Kasumi-1 (cell line): ENCODE measurements at places on chromosomes 2 and 18.
A peak's percentile ranks its signal among the peaks of the same experiment; 100 is the strongest.

- DNase-seq = no peak
These were observed 109.3 kb downstream of the ADCYAP1 start for GRCh38 chr18:1013951-1014350.

DNA sequence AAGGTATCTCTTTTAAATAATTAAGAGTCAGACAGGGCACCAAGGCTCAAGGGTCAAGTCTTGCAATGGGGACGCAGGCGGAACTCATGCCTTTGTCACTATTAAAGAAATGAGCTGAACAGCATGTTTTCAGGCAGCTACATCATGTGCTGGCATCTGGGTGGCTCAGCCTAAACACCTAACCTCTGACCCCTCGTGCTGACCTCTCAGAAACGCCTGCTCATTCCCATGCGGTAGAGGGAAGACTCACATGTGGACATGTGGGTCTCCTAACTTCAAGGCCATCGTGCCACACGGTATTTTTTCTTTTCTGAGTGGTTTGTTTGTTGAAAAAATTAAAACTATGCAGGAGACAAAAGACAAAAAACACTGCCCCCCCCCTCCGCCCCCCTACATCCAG lies 31.3 kb downstream of the CYP27C1 start:
- DNase-seq = no peak

DNA sequence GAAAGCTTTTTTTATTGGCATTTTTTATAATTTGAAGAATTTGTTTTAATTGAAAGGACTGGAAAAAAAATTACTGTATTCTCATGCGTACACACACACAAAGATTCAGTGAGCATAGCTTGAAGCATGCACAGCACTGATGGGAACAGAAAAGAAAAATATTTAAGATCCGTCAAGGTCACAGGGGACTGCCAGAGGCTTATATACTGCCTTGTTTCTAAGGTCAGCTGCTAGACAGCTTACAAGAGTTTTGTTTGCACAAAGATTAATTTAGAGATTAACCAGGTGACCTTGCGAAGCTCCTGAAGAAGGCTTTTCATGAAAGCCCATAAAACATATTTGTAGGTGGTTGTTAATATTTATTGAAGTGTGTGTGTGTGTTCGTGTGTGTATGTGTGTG lies 396.3 kb downstream of the TRIB2 start:
- DNase-seq = no peak

DNA sequence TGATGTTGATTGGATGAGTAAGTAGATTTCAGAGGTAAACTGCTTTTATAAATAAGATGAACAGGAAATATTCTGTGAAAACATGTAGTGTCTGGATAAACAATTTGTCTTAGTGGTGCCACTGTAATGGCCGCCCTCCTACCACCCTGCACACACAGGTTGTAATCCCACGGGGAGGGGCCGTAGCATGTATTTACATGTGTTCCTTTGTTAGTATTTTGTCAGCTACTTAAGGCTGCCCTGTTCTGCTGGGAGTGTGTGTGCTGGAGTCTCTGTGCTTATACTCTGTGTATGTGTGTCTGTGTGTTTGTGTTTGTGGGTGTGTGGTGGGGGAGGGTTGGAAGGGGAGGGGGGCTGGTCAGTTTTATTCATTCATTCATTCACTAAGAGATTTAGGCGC lies 5.1 kb downstream of the TSHZ1 start:
- DNase-seq = no peak

GRCh38 chr18:79483971-79484491 lies 88.3 kb downstream of the NFATC1 start:
- no peak for DNase-seq

DNA sequence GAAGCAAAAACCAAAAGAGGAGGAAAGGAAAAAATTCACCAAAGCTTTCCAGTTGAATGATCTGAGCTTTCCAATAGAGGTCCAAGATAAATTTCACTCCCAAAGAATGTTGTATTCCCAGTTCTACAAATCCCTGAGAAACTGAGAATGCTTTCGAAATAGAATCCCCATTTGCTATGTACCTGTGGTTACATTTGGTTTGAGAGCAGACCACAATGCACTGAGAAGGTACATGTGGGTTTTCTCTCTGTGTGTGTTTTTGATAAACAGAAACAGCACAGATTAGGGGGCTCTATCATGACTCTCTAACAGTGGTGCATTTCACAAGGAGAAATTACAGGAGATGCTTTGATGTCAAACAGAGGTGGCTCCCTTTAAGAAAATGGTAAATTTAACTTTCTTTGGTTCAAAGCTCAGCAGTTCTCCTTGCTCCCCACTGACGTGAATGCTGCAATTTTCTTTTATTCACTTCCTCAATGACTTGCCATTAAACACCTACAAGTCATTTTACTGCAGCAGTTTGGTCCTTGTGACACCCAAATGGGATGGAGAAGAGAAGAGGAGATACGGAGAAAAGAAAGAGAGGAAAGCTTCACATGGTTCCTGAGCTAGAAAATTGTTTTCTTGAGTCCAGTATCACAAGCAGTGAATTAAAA lies 108.7 kb downstream of the EPHA4 start:
- no peak for DNase-seq

DNA sequence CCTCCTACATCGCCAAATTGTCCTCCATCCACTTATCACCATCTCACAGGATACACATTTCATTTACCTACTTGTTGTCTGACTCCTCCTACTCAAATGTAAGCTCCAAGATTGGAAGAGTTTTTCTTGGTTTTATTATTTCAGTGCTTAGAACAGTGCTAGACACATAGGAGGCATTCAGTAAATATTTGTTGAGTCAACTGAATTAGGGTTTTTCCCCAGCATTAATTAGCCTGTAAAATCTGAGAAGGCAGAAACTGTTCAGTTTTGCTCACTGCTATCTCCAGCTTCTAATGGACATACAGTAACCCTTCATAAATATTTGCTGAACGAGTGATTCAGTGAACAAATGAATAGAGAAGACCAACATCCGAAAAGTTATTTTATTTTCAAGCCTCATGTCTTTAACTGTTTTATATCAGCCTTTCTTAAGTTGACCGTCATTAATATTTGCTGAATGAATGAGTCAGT lies 800 bp downstream of the TTC21B start:
- DNase-seq = peak; percentile 36

- no peak for DNase-seq
These were observed 1849.9 kb upstream of the CELF4 start for GRCh38 chr18:39415471-39415870.

DNA sequence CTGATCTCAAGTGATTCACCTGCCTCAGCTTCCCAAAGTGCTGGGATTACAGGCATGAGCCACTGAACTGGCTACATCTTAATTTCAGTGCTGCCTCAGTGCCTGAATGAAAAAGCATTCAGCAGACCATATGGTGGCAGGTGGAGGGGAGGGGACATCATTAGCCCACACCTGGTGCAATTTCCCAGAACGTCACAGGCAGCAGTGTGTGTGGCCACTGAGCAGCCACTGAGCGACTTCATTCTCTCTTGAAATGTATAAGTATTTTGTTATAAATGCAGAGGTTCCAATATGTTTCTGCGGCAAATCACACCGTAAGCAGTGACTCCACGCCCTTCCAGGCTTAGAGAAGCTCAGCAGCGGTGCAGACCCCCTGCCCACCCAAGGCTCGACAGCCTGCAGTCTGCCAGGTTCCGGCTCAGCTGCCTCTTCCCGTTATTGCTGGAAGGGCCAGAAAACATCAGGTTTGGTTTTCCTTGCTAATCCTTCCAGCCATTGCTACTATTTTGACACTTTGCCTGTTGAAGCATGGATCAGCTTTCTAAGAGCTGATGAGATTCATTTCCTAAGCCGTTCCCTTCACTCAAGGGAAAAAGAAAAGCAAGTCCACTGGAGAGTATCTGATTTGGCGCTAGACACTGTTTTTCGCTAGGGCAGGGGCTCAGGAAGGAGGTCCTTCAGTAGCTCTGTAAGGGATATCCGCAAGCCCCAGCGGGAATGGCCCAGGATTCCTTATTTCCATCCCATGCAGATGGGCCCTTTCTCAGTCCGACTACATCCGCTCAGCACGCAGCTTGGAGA lies 250.7 kb downstream of the VAPA start:
- no peak for DNase-seq

GRCh38 chr18:48557640-48558174 lies 18.9 kb downstream of the CTIF start:
- DNase-seq = no peak

- no peak for DNase-seq
These were observed 304.8 kb upstream of the CCDC68 start for GRCh38 chr18:55264108-55264507.

- no peak for DNase-seq
These were observed 191.9 kb upstream of the GYPC start for GRCh38 chr2:126463892-126464674.

GRCh38 chr2:64587561-64587960 lies 63.4 kb downstream of the AFTPH start:
- no peak for DNase-seq

DNA sequence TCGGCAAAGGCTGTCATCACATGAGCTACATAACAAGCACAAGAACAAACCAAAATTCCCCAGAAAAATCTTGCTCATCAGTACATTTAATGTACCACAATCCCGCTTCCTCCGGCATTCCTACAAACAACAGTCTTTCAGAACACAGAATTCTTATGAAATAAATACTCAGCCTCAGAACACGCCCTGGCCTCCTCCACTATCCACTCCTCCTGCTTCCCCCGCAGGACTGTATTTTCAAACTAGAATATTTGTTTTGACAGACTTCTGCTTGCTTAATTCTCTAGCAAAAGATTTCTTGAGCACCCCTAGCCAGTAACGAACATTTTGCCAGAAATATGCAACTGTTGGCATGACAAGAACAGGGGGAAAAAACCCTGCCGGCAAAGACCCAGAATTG lies 131.2 kb downstream of the THADA start:
- no peak for DNase-seq

DNA sequence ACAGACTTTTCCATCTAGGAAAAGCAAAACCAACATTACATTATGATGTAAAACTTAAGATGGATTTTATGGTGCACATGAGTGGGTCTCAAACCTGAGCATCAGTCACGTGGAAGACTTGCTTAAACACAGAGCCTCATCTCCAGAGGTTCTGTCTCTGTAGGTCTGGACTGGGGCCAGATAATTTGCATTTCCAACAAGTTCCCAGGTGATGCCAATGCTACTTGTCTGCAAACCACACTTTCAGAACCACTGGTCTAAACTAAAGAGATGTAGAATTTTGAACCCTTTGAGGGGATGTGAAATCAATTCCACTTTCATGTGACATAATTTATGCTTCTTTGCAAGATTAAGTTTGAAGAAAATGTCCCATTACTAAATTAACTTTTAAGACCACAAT lies 522.8 kb downstream of the MBD2 start:
- DNase-seq = no peak

DNA sequence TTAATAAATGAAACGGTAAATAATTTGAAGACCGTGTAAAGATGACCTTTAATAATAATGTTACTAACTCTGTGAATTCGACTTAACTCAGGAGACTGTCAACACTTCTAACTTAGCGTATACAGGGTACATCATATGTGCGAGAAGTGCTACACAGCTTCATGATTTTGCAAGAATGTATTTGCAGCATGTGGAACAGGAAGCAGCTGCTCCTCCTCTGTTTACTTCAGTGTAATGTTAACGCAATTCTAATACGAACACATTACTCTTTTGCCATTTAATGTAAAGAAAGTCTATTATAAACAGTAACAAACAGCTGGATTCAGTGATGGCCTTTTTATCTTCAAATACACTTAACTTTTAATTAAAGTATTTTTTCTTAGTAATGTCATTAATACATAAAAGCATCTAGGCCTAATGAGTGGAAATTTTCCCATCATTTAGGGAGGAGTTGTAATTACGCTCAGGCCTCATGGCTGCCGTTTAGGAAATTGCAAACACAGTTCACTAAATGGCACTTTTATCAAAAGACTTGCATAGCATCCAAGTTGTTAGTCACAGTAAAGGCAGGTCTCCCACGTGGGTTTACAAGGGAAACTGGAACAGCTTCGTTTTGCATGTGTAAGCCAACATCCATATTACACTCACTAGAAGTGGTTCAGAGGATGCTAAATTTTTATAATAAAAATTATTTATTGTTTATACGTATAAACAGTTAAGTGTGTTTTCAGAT lies 635.7 kb downstream of the FBXO15 start:
- no peak for DNase-seq

GRCh38 chr18:76525911-76526310 lies 30.9 kb upstream of the ZNF516 start:
- DNase-seq = no peak

DNA sequence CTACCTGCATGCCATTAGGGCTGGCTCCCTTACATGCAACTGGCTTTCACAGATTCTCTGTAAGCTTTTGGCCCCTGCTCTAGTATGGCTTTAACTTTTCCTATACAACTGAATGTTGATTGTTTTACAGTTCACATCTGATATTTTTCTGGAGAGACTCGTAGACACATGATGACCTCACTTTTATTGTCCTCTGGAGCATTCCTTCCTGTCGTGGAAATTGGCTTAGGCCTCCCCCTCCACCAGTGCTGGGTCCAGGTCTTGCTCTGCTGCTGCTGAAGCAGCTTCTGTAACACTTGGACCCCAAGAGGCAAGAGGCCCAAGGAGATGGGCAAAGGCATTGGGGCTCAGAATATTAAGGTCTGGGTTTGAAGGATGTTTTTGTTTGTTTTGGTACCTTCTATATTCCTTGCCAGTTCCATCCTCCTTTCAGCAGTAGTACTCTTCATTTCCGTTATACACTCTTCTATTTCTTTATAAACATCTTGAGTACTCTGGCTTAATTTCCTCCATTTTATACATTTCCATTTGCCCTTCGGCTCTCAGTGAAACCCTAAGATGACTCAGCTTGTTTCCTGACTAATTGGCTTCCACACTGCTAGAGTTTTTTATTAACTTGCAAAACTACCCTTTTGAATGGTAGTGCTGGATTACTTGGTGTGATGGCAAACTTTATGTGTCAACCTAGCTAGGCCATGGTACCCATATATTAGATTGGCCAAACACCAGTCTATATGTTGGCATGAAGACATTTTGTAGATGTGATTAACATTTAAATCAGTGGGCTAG lies 219.8 kb downstream of the CDCA7 start:
- DNase-seq = no peak

DNA sequence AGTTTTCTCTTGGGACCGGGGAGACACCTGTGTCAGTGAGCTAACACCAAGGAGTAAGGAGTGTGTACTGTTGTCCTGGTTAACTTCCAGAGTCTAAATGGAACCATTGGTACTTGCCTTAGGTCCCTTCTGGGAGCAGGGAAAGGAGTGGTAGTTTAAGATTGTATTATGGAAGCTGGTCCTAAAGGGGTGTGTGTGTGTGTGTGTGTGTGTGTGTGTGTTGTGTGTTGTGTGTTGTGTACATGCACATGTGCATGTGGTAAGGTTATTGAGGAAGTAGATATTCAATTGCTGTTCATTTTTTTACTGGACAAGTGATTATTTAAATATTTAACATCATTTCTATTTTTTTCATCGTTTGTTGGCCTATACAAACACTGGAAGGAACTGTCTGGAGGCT lies 1.4 kb downstream of the APLF start:
- no peak for DNase-seq
